ENCODE measurements at places on chromosomes 5 and 9. TPM values are rescaled to one million over a fixed set of nuclear protein-coding genes. Genes with fewer than 3 reads are reported as not detected.

Gene OMD
- not detected for total RNA-seq

Gene MRPL36
- 91.9 TPM for total RNA-seq

Gene HMMR
- total RNA-seq, result 74.6 TPM

Gene PTGDS
- total RNA-seq, result not detected

Gene FOXD4L4
- total RNA-seq, result not detected

Gene STK32A
- 0.92 TPM for total RNA-seq

Gene PLGRKT
- 11.4 TPM for total RNA-seq

Gene GARNL3
- total RNA-seq, result 15.5 TPM

Gene KIF27
- 2.2 TPM for total RNA-seq

Gene OR1J2
- not detected for total RNA-seq

Gene ARSB
- 8.1 TPM for total RNA-seq

Gene GPR150
- total RNA-seq, result not detected

Gene CDC20B
- not detected for total RNA-seq

Gene CCDC180
- 0.69 TPM for total RNA-seq

Gene CKMT2
- total RNA-seq, result not detected

Gene INIP
- 15.1 TPM for total RNA-seq

Gene OBP2A
- not detected for total RNA-seq

Gene TAF1L
- not detected for total RNA-seq

Gene PPP2R2B
- 2.4 TPM for total RNA-seq

Gene C5orf58
- not detected for total RNA-seq

Gene SETD9
- total RNA-seq, result 4.5 TPM

Gene ZNF366
- not detected for total RNA-seq

Gene TMEM203
- total RNA-seq, result 31.3 TPM

Gene BTNL3
- not detected for total RNA-seq

Gene NOXA1
- total RNA-seq, result 0.51 TPM

Gene SLC6A18
- total RNA-seq, result not detected

Gene CAVIN4
- 0.95 TPM for total RNA-seq

Gene CTXN3
- total RNA-seq, result not detected

Gene SOHLH1
- total RNA-seq, result not detected

Gene CNOT6
- 10.6 TPM for total RNA-seq

Gene CCDC183
- 0.87 TPM for total RNA-seq

Gene SGCD
- total RNA-seq, result 0.15 TPM

Gene FSD1L
- total RNA-seq, result 1.7 TPM

Gene DRD1
- total RNA-seq, result not detected

Gene CDH6
- total RNA-seq, result 1.8 TPM

Gene MEF2C
- 8.0 TPM for total RNA-seq

Gene ZDHHC11
- 26.0 TPM for total RNA-seq

Gene RAI14
- 73.5 TPM for total RNA-seq

Gene KIF12
- total RNA-seq, result 6.3 TPM

Gene DDX4
- not detected for total RNA-seq

Gene CYLC2
- not detected for total RNA-seq

Gene NR5A1
- not detected for total RNA-seq

Gene TSSK1B
- 0.33 TPM for total RNA-seq

Gene BDP1
- total RNA-seq, result 18.4 TPM

Gene CNTNAP3B
- total RNA-seq, result 12.5 TPM

Gene EGFL7
- total RNA-seq, result 23.1 TPM

Gene C9orf78
- total RNA-seq, result 57.4 TPM

Gene SLC46A2
- total RNA-seq, result not detected

Gene HEMGN
- not detected for total RNA-seq

Gene ANKRD31
- total RNA-seq, result 0.26 TPM

Gene IL33
- total RNA-seq, result 1.6 TPM

Gene FASTKD3
- 16.5 TPM for total RNA-seq

Gene GABBR2
- 0.44 TPM for total RNA-seq

Gene STOML2
- 161 TPM for total RNA-seq

Gene NFIB
- 25.3 TPM for total RNA-seq

Gene EQTN
- total RNA-seq, result not detected

All from PC-3 (cell line).